Natural killer cell (primary cell): ENCODE measurements at places on chromosomes 2 and 18.

DNA sequence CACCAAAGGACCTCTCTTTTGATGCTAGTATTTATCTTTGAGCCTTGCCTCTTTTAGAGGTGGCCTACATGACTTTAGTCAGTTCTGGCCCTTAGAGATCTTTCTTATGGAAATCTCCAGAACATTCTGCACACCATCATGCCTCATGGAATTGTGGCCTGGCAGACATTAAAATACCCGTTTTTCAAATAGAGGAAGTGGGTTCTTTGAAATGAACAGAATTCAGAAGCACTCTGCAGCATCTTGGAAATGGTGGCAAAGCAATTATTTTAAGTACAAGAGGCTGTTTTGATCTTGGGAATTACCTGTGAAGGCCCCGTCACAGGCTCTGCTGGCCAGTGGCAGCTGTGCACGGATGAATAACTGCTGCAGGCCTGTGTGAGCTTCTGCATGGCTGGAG lies 40.7 kb upstream of the APCDD1 start:
- DNase-seq, result no peak

GRCh38 chr2:28750316-28751251 lies 1.0 kb upstream of the PPP1CB start:
- peak; percentile 68 for DNase-seq

- no peak for DNase-seq
Observed at GRCh38 chr2:99619151-99619550, 129.3 kb upstream of the REV1 start.

GRCh38 chr2:168612719-168613118 lies 156.6 kb downstream of the CERS6 start:
- no peak for DNase-seq

DNA sequence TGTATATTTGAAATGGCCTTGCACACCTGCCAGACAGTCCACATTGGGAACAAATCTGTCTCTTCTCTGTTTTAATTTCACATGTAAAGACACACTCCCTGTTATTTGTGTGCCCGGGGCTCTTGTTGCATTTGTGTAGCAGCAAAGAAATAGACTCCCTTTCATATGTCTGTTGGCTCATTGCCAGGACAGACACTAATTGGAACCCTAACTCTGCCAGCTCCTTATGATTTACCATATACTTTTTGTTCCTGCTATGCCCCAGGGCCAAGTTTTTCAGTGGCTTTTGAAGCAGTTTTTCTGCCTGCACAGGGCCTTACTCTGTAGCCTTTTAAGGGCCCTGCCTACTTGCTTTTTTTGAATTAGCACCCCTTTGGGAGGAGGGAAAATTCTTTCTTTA lies 396.9 kb downstream of the DLGAP1 start:
- no peak for DNase-seq

DNA sequence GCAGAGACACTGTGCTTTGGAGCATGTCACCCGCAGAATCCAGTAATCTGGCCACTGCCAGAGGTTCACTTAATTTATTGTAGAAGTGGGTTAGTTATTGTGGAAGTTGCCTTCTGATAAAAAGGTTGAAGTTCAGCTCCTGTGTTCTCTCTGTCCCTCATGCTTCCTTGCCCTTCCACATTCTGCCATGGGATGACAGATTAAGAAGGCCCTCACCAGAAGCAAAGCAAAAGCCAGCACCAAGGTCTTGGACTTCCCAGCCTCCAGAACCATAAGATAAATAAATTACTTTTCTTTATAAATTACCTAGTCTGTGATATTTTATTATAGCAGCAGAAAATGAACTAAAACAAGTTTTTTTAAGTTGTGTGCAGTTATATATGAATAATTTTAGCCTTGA lies 145.0 kb upstream of the SH3BP4 start:
- DNase-seq, result no peak

DNA sequence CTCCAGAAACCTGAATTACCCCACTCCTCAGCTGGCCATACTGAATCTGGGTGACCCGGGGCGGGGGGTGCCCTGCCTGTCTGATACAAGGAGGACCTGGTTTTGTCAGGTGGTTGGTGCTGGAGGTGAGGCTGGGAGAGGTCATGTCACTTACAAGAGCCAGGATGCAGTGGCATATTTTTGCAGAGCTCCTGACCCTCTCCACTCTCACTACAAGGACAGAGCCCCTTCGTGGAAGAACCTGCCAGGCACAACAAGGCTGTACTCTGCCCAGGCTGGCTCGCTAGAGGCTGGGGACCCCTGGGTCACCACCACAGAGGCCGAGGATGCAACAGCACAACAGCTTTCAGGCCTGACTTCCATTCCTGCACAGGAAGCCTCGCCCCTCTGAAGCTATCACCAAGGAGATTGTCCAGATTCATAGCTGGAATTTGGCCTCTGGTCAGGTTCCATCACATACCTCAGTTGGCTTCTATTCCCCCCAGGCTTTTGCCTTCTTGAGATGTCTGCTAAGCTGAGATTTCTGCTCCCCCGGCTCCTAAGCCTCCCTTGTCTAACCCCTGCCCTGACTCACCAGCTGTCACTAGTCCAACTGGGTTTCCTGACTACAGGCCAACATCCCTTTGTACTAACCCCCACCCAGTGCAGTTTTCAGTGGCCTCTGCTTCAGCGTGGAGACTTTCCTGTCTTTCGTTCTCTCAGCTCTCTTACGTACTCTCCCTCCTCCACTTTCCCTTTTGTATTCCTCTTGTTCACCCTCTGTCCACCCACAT lies 132.5 kb upstream of the EPAS1 start:
- no peak for DNase-seq

DNA sequence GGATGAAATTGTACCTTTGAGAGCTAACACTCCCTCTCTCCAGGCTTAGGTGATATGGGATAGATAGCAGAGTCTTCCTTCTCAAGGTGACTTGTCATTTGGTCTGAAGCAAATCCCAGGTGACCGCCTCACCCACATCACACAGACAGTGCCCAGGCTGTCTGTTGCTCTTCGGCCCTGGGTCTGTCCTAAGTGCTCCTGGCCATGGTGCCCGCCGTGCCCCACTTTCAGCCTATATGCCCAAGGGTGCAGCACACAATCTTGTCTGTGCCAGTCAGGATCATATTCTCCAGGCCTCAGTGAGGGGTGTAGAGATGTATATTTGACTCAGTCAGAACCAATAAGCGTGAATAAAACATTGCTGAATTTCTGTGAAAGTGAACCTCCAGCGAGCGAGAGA lies 326.8 kb downstream of the DYSF start:
- DNase-seq, result no peak

DNA sequence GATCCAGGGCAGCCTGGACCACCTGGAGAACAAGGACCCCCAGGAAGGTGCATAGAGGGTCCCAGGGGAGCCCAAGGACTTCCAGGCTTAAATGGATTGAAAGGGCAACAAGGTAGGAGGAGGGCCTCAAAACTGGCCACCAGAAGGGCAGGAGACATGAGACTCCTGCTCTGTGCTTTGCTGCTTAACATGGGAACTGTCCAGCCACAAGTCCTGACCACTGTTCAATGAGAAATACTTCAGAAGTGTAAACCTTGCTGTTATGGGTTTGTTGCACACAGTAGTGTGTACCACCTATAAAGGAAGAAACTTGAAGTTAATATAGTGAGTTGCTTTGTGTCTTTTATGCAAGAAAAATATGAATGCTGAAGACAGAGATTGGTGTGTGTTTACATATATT lies 44.2 kb upstream of the MFF start:
- DNase-seq, result no peak
